ENCODE measurements at places on chromosomes 16 and 17.

- DNase-seq: no peak
Measured at GRCh38 chr17:9239246-9239792, 218.0 kb downstream of the NTN1 start.

GRCh38 chr17:78672871-78673371, 95.7 kb upstream of the DNAH17 start:
- DNase-seq: no peak

- DNase-seq: no peak
Measured at GRCh38 chr16:18050234-18050633, 286.3 kb downstream of the NPIPA8 start.

DNA sequence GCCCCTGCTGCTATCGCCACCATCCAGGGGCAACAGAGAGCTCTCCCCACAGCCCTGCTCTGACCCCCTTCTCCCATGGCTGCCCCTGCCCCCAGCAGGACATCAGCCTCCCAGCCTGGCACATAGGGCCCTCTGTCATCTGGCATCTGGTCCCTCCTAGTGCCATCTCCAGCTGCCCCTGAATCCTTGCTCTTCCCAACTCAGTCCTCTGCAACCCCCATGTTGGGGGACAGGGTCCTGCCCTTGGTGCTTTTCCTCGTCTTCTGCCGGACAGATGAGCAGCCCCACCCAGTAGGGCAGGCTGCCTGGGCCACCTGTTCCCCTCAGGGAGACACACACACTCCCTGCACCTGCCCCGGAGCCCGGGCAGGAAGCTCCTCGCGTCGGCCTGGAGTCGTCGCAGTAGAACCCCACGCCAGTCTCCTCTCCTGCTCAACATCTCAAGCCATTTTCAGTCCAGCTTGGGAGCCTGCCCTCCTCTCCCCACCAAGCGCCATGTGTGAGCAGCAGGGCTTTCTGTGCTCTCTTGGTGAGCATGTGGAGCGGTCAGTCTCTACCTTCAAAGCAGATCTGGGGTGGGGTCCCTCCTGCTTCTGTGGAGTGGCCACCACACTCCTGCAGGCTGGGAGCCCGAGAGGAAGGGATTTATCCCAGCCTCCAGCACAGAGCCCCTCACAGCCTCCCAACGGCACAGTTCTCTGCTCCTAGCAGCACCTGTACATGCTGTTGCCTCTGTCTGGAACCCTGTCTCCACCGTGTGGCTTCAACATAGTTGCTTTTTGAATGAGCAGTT, 28.2 kb downstream of the TNFRSF13B start:
- DNase-seq: no peak

DNA sequence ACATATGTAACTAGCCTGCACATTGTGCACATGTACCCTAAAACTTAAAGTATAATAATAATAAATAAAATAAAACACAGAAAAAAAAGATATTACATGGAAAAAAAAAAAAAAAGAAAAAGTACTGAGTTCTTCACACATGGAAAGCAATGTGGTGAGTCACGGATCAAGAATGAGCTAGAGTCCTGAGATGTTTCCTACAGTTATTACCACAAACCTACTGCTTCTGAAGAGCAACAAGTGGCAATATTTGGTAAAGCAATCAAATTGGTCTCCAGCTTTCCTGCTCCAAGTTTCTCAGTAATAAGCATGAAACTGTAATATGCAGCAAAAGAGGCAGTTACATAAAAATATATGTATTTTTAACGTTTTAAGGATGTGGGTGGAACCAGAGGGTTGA, 223.3 kb upstream of the SALL1 start:
- DNase-seq: no peak

- DNase-seq: no peak
Measured at GRCh38 chr17:82593590-82594087, 54.6 kb downstream of the WDR45B start.

DNA sequence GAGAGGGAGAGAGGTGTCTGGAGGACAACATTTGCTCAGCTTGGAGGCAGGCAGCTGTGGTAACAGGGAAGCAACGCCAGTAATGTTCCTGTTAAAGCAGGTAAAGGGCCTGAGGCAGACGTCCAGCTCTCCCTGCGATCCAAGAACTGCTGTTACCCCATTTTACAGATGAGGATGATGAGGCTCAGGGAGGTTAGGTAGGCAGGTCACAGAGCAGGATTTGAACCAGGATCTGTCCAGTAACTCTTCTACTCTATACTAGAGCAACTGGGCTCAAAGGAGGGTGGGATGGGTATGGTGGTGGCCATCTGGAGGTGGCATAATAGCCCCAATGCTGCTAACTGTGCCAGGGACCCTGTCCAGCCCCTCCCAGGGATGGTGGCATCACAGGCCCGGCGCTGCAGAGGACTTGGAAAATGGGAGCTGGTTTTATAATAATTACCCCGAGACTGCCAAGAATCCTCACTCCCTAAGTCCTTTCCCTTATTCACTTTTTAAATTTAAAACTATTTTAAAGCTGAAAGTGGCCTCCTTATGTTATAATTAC, 12.0 kb downstream of the CA7 start:
- DNase-seq: no peak

DNA sequence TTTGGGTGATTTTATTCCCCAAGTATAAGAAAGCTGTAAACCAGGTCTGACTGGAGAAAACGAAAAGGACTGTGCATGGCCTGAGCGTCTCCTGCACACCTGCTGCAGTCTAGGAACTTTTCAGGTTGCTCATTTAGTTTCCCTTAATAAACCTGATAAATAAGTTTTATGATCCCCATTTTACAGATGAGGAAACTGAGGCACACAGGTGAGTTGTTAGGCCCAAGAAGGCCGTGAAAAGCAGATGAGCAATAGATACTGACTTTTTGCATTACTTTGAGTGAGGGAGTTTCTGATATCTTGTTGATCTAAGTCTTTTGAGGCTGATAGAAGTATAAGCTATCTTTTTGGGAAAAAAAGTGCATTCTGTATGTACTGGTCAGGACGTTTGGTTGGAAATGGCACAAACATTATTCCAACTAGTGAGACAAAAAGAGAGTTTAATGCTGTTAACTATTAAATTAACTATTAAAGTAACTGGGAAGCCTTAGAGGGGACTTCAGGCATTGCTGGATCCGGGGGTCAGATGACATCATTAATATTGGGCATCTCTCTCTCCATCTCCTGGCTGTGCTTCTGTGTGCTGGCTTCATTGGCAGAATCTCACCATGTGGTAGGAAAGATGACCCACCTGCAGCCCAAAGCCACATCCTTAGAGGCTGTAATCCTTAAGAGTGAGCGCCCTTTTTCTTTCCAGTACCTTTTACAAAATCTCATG, 163.4 kb downstream of the CMIP start:
- DNase-seq: no peak

DNA sequence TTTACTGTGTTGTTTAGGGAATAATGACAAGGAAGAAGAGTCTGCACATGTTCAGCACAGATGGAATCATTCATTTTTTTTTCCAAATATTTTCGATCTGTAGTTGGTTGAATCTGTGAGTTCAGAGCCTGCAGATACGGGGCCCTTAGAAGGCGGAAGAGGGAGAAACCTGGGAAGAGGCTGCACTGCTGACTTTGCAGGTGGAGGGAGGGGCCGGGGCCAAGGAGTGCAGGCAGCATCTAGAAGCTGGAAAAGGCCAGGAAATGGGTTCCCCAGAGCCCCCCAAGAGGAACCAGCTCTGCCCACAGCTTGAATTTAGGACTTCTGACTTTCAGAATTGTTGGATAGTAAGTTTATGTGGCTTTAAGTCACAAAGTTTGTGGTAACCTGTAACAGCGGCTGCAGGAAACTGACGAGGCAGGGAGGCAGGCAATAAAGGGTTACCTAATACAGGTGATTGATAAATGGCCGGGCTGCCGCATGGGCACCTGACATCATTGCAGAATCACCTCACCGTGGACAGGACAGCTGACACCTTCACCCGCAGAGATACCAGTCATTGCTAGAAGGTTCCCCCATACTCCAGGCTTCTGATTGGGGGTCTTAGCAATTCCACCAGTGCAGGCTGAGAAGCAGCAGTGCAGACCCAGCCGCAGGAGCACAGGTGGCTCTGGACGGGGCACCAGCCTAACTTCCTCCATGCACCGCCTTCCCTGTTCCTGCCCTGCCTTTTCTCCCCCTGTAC, 181.3 kb downstream of the IRF8 start:
- no peak for DNase-seq

DNA sequence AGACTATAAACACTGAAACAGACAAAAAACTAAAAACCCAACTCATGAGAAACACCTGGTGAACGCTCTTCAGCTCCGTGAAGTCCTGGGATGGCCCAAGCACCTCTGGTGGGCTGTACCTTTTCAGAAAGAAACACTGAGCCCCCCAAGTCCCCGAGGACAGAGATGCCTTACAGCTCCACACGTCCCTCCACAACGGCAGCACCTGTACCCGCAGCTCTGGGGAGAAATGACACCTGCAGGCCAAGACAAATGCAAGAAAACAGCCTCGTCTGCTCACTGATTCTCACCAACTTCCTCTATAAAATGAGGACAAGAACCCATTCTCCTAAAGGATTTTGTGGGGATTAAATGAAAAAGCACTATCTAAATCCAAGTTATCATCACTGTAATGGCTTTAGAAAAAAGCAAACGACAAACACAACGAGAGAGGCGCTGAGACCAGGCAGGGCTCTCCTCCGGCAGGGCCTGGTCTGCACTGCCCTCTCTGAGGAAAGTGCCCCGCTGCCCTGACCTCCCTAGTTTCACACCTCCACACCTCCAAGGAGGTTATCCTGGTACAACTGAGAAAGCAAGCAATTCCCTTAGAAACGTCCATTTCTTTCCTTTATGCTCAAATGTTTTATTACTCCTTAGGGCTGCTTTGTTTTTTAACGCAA, 114.9 kb downstream of the ZNF778 start:
- DNase-seq: no peak

GRCh38 chr16:69861292-69862030, 89.7 kb upstream of the CLEC18A start:
- DNase-seq: no peak

DNA sequence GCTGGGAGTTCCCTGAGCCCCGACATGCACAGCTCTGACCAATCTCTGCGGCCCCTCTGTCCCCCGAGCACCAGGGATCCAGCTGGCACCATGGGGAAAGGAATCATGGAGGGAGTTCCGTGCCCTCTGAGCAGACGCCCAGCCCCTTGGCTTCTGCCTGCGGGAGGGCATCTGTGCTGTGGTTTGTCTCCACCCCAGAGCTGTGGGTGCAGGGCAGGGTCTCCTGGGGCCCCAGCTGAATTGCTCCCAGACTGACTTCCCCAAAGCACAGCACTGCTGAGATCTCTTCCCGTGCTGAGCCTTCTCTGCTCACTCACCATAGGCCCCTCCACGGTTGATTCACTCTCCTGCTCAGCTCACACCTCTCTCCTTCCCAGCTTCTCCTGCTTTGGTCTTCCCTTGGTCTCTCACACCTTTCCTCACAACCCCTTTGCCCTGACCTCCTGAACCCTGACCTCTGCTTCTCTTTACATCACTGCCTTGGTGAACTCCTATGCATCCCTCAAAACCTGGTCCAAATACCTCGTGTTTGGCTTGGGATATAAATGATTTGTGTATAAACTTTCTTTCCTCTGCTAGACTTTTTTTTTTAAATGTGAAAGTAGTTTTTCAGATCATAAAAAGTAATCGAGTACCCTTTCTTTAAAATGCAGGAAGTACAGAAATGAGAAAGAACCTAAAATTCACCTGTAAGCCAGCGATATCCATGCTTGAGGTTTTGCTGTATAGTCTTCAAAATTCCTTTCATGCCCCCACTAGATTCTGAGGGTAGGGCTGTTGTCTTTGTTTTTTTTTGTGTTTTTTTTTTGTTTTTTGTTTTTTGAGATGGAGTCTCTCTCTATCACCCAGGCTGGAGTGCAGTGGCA, 265.3 kb downstream of the SEC14L1 start:
- DNase-seq: no peak

DNA sequence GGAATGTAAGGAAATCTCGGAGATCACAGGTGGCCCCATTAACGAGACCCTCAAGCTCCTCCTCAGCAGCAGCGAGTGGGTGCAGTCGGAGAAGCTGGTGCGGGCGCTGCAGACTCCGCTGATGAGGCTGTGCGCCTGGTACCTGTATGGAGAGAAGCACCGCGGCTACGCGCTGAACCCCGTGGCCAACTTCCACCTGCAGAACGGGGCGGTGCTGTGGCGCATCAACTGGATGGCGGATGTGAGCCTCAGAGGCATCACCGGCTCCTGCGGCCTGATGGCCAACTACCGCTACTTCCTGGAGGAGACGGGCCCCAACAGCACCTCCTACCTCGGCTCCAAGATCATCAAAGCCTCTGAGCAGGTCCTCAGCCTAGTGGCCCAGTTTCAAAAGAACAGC, 16.2 kb downstream of the MLYCD start:
- no peak for DNase-seq

DNA sequence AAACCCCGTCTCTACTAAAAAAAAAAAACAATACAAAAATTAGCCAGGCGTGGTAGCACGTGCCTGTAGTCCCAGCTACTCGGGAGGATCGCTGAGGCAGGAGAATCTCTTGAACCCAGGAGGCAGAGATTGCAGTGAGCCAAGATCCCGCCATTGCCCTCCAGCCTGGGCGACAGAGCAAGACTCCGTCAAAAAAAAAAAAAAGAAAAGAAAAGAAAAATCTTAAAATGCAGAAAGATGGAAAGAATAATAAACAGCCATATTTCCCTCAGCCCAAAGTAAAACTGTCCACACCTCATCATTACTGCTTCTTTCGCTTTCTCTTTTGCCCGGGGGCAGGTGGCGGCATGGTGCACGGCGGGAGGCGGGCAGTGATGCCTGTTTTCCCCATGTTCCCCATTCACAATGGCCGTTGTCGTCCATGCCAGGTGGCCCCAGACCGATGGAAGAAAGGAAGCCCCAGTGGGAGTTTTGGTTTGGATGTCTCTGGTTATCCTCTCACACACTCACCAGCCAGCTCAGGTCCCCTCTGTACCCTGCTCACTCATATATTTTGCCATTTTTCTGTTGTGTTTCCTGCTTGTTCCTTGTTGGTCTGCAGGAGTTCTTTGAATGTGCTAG, 37.0 kb upstream of the PEMT start:
- no peak for DNase-seq
